Osteoblast (primary cell): ENCODE measurements at places on chromosomes 2 and 18.
A peak's percentile ranks its signal among the peaks of the same experiment; 100 is the strongest.

- DNase-seq = no peak
Observed at GRCh38 chr2:47046271-47046670, 108.8 kb downstream of the STPG4 start.

DNA sequence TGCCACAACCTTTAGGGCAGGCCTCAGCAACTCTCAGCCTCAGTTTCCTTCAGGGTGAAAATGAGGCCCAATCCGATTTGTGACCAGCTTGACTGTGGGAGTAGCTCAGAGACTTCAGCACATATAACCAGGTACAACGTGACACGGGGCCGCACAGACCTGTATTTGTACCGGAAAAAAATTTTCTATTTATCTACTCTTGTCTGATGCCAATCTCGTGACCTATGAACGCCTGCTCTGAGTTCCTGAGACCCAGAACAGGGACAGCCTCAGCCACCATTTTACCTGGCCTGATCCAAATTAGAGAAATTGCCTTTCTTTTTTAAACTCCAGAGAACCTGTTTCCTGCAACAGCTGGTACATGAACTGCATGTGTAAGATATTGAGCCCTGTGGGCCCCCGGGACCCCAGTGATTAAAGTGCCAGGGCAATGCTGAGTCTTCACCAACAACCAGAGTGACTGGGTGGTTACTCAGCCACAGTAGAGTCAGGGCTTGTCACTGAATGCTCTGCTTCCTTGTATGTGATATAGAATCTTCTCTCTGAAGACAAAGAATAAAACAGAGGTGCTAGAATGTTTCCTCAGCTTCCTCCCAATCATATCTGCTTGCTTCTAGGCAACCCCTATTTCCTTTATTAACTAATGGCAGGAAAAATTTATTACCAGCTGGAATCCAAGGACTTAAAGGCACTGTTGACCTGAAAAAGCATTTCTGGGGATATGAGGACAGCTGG, 47.8 kb upstream of the FZD7 start:
- peak; percentile 23 for DNase-seq

DNA sequence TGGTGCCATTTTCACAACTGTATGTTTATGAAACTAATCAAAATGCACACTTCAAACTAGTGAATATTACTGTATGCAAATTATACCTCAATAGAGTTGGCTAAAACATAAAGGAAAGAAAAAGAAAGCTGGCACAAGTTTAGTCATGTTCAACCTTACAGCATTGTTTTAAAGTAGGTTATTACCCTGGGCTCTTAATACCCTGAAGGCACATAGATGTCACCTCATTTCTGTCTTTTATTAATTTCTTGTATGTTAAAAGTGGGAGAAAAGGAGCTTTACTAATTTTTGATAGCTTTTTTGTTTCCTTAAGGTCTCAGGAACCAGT, 32.7 kb downstream of the TMEM131 start:
- DNase-seq = no peak

DNA sequence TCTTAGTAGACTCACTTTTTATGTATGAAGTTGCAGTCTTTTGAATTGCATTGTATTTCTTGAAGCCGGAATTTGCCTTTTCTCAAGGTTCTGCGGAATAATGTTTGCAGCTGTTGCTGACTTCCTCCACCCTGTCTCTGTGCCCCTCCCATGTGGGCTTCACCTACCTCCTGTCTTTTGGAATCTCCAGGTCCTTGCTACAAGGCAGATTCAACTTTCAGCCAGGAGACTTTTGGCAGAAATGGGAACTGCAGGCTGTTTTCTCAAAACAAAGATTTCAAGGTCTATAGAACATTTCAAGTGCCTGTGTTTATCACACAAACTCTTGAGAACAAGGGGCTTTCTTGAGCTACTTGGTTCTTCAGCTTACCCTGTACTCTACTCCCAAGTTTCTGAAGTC, 25.6 kb downstream of the ZNF236 start:
- DNase-seq = no peak

DNA sequence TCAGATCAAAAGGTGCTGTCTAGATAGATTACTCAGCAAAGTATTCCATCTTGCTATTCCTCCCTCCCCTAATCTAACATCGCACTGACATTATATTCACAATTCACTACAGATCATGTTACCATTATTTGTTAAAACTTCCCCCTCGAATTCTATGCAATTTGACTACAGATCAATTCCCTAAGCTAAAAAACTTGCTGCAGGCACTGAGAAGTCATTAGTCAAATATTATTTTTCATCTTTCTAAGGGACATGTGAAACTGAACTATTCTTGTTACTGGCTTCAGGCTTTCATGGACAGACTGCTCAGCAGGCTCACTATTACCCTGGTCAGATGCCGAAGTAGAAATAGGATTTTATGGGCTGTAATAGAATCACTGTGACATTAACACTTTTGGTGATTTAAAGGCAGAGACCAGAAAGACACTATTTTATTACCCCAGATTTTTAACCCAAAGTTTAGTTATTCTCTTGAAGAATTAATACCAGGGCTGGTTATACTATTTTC, 15.1 kb downstream of the MYL1 start:
- DNase-seq = no peak

GRCh38 chr2:12006850-12007249, 260.4 kb downstream of the LPIN1 start:
- DNase-seq = no peak

GRCh38 chr18:50072146-50072545, 122.8 kb downstream of the MYO5B start:
- no peak for DNase-seq
